PC-9 (cell line): ENCODE measurements at places on chromosomes 12 and 14. TPM values are rescaled to one million over a fixed set of nuclear protein-coding genes. Genes with fewer than 3 reads are reported as not detected.
A peak's percentile ranks its signal among the peaks of the same experiment; 100 is the strongest.

GRCh38 chr12:111753144-111753881, 13.4 kb upstream of the ALDH2 start:
- H3K27me3 ChIP-seq: no peaks in the 10 kb centered on the region
- H3K4me3 ChIP-seq: no peak overlapping the region
- no peak for DNase-seq
- H3K27ac ChIP-seq: no peak overlapping the region
- 0 out of 2 replicates have a peak, but pooled peaks cover 5% of the 10 kb centered on the region for H3K36me3 ChIP-seq
- H3K4me1 ChIP-seq: no peaks in the 10 kb centered on the region

DNA sequence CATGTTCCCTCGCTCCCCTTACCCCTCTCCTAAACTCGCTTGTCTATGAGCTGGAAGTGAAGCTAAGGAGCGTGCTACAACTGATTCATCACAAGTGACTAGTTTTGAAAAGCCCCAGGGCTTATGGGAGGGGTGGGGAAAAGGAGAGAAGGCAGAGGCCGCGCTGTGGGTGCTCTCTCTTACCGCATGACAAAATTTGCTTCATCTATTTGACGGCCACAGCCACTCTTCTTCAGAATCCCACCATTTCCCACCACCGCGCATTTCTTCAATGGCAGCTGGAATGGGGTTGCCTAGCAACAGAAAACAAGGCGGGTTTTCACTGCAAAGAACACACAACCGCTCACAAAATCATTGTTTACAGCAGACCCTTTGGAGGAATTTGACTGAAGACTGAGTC, 79.4 kb downstream of the ST8SIA1 start:
- no peaks in the 10 kb centered on the region for H3K4me1 ChIP-seq
- no peak overlapping the region for H3K27ac ChIP-seq
- no peak overlapping the region for H3K4me3 ChIP-seq
- DNase-seq: no peak
- H3K27me3 ChIP-seq: no peaks in the 10 kb centered on the region

GRCh38 chr14:42715316-42715715, 1108.6 kb downstream of the LRFN5 start:
- H3K27ac ChIP-seq: no peak overlapping the region
- no peak overlapping the region for H3K4me3 ChIP-seq
- DNase-seq: no peak

GRCh38 chr14:43356382-43356781, 1150.7 kb downstream of the FSCB start:
- no peak overlapping the region for H3K4me3 ChIP-seq
- no peaks in the 10 kb centered on the region for H3K27me3 ChIP-seq
- no peaks in the 10 kb centered on the region for H3K36me3 ChIP-seq
- DNase-seq: no peak
- H3K4me1 ChIP-seq: no peaks in the 10 kb centered on the region
- H3K27ac ChIP-seq: no peak overlapping the region

DNA sequence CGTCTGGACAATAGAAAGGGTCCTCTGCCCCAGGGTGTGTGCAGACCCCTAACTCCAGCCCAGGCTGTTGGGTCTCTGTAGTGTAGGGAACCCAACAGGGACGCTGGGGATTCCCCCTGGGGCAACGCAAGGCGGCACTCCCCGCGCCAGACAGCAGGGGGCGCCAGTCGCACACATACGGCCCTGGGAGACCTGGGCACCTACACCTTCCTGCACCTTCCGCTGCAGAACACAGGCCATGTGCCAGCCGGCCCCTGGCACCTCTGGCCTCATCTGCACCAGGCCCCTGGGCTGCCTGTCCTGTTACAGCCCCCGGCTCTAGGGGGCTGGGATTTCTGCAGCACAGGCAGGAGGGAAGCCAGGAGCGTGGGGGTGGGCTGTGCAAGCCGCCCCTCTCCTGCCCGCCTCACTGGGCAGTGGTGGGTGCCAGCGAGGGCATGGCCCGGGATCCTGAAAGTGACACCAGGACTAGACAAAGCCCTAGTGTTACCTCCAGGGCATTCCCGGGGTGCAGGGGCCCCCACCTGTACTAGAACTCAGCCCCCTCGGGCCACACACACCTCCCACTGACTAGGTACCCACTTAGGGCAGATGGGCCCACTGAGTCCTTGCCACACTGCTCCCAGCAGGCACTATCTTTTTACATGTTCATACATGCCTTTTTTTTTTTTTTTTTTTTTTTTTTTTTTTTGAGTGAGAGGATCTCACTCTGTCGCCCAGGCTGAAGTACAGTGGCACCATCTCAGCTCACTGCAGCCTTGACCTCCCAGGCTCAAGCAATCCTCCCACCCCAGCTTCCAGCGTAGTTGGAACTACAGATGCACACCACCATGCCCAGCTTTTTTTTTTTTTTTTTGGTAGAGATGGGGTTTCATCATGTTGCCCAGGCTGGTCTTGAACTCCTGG, 37.5 kb downstream of the CCNK start:
- no peaks in the 10 kb centered on the region for H3K4me1 ChIP-seq
- DNase-seq: peak; percentile 35
- H3K27ac ChIP-seq: no peak overlapping the region

The PLBD1 gene
- 13.8 and 17.8 TPM in 2 replicates for total RNA-seq

DNA sequence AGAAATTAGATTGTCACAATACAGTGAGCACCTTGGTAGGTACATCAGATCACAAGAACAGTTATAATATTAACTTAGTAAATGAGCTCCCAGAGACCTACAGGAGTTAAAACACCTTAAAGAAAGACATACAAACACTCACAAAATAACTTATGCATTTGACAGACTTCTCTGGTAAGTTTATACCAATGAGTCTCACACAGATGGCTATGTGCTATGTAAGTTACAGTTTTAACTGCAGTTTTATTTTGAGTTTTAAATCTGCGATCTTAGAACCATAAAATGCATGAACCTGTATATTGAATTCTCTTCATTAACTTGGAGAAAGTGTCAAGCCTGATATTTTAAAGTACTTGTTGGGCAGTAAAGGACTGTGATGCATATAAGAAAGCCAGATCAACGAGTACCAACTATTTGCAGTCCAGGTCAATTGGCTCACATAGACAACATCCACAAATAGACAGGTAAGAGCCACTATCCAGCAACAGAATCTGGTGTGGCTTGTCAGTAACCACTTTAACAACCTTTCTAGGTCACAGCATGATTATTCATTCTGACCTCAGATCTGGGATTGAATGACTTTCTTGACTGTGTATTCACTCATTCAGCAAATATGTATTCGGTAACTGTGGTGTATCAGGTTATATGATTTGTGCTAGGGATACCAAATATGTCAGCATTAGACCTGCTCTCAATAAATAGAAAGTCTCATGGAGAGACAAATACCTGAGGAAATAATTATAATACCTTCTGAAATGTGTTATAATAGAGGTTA, 856.6 kb upstream of the MGAT4C start:
- H3K4me3 ChIP-seq: no peak overlapping the region
- H3K27ac ChIP-seq: no peak overlapping the region
- H3K27me3 ChIP-seq: no peaks in the 10 kb centered on the region
- DNase-seq: no peak
- H3K4me1 ChIP-seq: no peaks in the 10 kb centered on the region

DNA sequence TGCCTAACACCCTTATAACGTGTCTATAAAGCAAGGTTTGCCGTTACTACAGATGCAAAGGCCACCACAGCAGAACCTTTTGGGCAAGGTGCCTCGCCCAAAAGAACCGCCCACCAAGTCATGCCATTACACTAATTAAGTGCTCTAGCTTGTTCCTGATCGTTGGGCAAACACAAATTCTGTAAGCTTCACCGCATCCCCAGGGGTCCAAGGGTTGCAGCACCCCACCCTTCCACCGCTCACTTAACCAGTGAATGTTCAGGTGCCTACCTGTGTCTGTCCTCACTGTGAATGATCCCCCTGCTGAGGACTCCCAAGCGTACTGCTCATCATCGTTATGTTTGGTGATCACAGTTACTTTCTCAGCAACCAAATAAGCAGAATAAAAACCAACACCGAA, 1.4 kb downstream of the HSP90AA1 start:
- no peak for DNase-seq
- H3K27ac ChIP-seq: peak overlapping the region; percentile 70
- peaks cover 55% of the 10 kb centered on the region for H3K4me1 ChIP-seq
- H3K36me3 ChIP-seq: peaks cover 58% of the 10 kb centered on the region
- peak overlapping the region; percentile 89 for H3K4me3 ChIP-seq
- H3K27me3 ChIP-seq: no peaks in the 10 kb centered on the region

The OR4L1 gene
- total RNA-seq: not detected in 2 replicates

The LRRC10 gene
- not detected in 2 replicates for total RNA-seq

- no peaks in the 10 kb centered on the region for H3K4me1 ChIP-seq
- no peak overlapping the region for H3K4me3 ChIP-seq
- H3K36me3 ChIP-seq: peaks cover 11% of the 10 kb centered on the region; the same call in 1 of the 2 replicates
- H3K27me3 ChIP-seq: no peaks in the 10 kb centered on the region
Measured at GRCh38 chr12:64006211-64006825, 161.8 kb downstream of the SRGAP1 start.

- no peak within 1 kb of the TSS for H3K27ac ChIP-seq
- no peaks in the 10 kb centered on the region for H3K36me3 ChIP-seq
- H3K4me1 ChIP-seq: no peaks in the 10 kb centered on the region
- H3K27me3 ChIP-seq: no peaks in the 10 kb centered on the region
Measured at GRCh38 chr12:91111366-91112325, at the start of gene LUM. LUM (minus strand) TSS chr12:91111494; CDS start chr12:91108979, 2,515 bp downstream.

The SLC5A8 gene
- total RNA-seq: not detected in 2 replicates

DNA sequence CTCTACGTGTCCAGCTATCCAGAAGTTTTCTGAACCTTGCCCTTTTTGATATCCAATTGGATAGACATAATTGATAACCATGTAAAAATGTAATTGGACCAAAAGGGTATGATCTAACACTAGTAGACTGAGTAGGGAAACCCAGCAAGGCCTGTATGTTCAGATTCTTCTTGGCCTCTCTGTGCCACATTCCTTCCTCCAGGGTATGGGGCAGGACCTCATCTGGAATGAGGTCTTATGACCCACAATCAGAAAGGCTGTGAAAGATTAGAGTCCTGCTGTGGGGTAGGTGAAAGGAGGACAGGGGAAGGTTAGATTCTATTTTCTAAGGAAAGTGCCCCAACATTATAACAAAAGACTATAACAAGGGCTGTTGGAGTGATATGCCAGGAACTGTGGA, 51.3 kb upstream of the A2ML1 start:
- H3K4me1 ChIP-seq: no peaks in the 10 kb centered on the region
- no peaks in the 10 kb centered on the region for H3K36me3 ChIP-seq
- no peak overlapping the region for H3K4me3 ChIP-seq
- DNase-seq: no peak
- no peaks in the 10 kb centered on the region for H3K27me3 ChIP-seq
- no peak overlapping the region for H3K27ac ChIP-seq

The NTF3 gene
- not detected in 2 replicates for total RNA-seq

- H3K36me3 ChIP-seq: no peaks in the 10 kb centered on the region
- H3K4me1 ChIP-seq: peaks cover 30% of the 10 kb centered on the region
- no peak for DNase-seq
- no peaks in the 10 kb centered on the region for H3K27me3 ChIP-seq
- no peak overlapping the region for H3K27ac ChIP-seq
Measured at GRCh38 chr14:75825147-75825592, 156.6 kb downstream of the TGFB3 start.
